MM.1S (cell line): ENCODE measurements at places on chromosomes 11 and 22.

GRCh38 chr11:70582886-70583641 lies 184.7 kb downstream of the CTTN start:
- DNase-seq: no peak

DNA sequence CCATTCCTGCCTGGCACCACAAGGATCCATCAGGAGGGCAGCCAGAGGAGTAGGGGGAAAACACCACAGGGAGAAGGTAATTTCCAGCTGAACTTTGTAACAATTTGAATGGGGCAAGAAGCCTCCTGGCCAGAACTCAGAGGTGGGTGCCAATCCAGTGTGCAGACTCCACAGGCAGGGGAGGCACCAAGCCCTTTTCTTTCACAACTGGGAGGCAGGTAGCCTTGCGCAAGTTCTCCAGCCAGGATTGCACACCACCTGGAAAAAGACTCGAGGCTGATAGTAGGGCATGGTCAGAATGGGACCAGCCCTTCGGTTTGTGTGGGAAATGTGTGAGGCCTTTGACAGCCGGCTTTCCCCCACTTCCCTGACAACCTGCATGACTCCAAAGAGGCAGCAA lies 161.9 kb upstream of the ARHGAP42 start:
- DNase-seq: no peak

DNA sequence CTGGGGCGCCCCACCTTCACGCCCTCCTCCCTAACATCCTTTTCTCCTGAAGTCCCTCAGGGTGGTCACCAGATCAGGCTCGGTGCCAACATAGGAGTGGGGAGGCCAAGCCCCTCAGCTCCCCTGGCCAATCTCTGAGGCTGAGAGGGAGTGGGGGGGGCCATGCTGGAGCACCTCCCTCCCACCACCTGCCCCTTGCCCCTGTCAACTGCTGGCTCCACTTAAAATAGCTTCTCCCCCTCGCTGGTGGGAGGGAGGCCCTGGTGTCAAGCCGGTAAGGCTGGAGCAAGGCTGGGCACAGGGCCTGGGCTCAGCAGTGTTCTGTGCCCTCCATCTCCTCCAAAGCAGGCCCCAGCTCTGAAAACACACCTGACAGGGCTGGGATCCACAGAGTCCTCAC lies 4.9 kb downstream of the PLXNB2 start:
- DNase-seq: no peak

- no peak for DNase-seq
Measured at GRCh38 chr11:32487270-32487669, 51.9 kb upstream of the WT1 start.

GRCh38 chr11:107387666-107388065 lies 70.0 kb downstream of the CWF19L2 start:
- DNase-seq: no peak

GRCh38 chr11:11478687-11479086 lies 125.6 kb upstream of the CSNK2A3 start:
- no peak for DNase-seq

- no peak for DNase-seq
Measured at GRCh38 chr11:95991101-95991500, 67.2 kb upstream of the MTMR2 start.

DNA sequence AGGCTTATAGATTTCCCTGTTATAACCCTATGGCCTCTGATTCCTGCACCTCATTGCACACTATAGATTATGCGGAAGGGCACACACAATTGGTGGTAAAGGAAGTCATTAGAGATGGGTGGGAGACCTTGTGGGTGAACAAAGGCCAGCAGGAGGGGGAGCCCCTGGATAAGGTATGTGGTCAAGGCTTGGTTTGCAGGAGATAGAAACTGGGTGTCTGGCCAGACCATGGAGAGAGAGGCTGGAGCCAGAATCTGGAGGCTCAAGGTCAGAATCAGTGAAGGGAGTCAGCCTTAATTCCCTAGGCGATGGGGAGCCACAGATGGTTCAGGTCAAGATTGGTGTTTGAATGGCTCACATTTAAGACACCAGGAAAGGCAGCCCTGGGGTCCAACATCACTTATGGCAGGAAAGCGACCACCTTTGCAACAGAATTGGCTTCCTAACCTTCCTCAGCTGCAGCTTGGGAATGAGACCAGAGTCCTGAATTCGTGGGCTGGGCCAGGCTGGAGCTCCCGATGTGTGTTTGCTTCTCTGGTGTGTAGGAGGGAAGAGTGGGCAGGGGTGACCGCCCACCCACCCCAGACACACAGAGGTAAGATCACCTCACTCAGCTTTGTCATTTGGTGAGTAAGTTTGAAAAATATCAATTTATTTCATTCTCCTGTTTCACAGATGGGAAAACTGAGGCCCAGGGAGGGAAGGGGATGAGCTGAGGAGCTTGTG lies 22.7 kb upstream of the SCUBE1 start:
- no peak for DNase-seq

GRCh38 chr11:116986521-116987105 lies 111.6 kb downstream of the SIK3 start:
- peak; percentile 75 for DNase-seq

DNA sequence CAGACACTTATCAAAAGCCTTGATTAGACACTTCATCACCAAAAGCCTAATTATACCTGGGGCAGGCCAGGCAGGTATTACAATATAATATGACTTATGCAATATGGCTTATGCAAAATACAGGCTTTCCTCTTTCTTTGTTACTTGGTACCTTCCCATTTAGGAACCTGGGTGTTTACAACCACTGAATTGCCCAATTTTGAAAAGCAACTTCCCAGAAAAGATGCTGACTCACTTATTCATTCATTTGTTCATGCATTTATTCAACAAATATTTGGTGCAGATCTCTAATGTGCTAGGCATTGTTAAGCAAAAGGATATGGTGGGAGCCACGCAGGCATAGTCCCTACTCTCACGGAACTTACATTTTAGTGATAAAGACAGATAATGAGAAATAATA lies 13.6 kb upstream of the JAML start:
- DNase-seq: no peak

GRCh38 chr11:44949160-44950030 lies 1.3 kb downstream of the TP53I11 start:
- DNase-seq: no peak

GRCh38 chr22:50625568-50626313 lies 2.2 kb downstream of the ARSA start:
- DNase-seq: no peak

DNA sequence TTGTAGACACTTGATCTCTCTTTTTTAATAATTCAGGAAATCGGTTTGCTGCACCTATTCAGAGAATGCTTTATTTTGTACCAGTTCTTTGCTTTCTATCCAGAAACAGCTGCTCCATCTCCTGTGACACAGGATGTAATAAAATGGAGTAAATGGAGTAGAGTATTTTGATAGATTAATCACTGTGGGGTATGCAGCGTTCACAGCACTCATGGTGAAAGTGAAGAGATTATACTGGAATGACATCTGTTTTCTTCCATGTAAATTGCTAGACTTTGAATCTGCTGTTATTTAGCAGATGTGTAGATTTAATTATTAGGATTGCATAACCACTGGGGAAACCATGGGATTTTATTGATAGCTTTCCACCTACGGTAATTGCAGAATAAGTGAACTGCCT lies 227.3 kb upstream of the ARHGAP42 start:
- no peak for DNase-seq

GRCh38 chr11:104546501-104546900 lies 351.8 kb downstream of the CASP12 start:
- DNase-seq: no peak
